ENCODE measurements at places on chromosomes 12 and 14. TPM values are rescaled to one million over a fixed set of nuclear protein-coding genes. Genes with fewer than 3 reads are reported as not detected.
A peak's percentile ranks its signal among the peaks of the same experiment; 100 is the strongest.

KLHDC1 gene
- 35.3 TPM for total RNA-seq

HCAR1 gene
- total RNA-seq = not detected

INSM2 gene
- total RNA-seq = not detected

DNA sequence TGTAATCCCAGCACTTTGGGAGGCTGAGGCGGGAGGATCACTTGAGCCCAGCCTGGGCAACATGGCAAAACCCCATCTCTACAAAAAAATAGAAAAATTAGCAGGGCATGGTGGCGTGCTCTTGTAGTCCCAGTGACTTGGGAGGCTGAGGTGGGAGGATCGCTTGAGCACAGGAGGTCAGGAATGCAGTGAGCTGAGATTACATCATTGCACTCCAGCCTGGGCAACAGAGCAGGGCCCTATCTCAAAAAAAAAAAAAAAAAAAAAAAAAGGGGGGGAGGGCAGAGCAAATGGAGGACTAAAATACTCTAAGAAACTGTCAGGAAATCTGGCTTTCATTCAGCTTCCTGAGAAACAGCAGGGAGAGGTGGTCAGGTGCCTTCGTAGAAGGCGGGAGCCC lies 31.7 kb upstream of the TSPAN9 start:
- DNase-seq = no peak

DNA sequence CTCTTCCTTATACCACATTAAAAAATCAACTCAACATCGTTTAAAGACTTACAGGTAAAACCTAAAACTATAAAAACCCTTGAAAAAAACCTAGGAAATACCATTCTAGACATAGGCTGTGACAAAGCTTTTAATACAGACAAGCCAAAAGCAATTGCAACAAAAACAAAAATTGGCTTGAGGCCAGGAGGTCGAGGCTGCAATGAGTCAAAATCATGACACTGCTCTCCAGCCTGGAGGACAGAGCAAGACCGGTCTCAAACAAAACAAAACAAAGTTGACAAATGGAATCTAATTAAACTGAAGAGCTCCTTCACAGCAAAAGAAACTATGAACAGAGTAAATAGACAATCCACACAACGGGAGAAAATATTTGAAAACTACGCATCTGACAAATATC lies 1057.8 kb downstream of the FSCB start:
- DNase-seq = no peak

PTPRB gene
- total RNA-seq = 36.8 TPM

GRCh38 chr14:24429395-24430142 lies at the start of the genes CBLN3 and KHNYN:
Gene CBLN3 (minus strand): TSS chr14:24429668. CDS start chr14:24429054, 614 bp downstream.
Gene KHNYN (plus strand): TSS chr14:24429954. CDS start chr14:24430731, 777 bp downstream.
- DNase-seq = peak; percentile 94

- DNase-seq = no peak
Observed at GRCh38 chr12:45338272-45338671, 122.4 kb downstream of the ANO6 start.

GRCh38 chr12:67752226-67752732 lies 103.7 kb downstream of the DYRK2 start:
- no peak for DNase-seq

GRCh38 chr12:107263980-107264379 lies 170.6 kb upstream of the CRY1 start:
- no peak for DNase-seq

DNA sequence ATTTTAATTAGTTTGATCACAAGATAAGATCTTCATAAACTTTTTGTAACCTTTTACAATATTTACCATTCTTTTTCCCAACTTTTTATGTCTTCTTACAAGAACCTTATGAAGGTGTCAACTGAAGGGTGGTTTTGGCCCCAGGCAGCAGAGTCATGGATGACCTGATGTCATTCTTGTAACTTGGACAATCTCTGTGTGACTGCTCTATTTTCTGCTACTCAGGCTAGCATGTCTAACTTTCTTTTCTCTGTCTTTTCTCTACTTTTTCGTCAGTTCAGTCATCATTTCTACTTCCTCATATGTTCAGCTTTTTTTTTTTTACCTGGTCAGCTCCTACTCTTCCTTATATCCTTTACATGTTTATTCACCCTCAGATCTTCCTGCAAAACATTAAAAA lies 150.7 kb upstream of the PTPRQ start:
- DNase-seq = no peak

DNA sequence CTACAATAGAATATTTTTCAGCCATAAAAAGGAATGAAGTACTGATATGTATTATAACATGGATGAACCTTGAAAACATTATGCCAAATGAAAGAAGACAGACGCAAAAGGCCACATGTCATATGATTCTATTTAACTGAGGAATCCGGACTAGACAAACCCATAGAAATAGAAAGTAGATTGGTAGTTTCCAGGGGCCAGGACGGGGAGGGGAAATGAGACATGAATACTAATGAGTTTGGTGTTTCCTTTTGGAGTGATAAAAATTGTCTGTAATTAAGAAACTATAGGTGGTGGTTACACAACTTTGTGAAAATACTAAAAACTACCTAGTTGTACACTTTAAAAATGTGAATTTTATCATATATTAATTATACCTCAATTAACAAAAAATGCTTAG lies 247.6 kb downstream of the BCAT1 start:
- no peak for DNase-seq

GRCh38 chr12:120378036-120378435 lies 9.1 kb upstream of the MSI1 start:
- DNase-seq = no peak

NPFF gene
- not detected for total RNA-seq

PTCSC3 gene
- not detected for total RNA-seq

PRICKLE1 gene
- 61.4 TPM for total RNA-seq

- DNase-seq = no peak
Observed at GRCh38 chr12:96514328-96514727, 25.0 kb downstream of the CFAP54 start.

- DNase-seq = no peak
Observed at GRCh38 chr14:46054526-46054925, 597.1 kb downstream of the RPL10L start.

AVPR1A gene
- 23.3 TPM for total RNA-seq

DNA sequence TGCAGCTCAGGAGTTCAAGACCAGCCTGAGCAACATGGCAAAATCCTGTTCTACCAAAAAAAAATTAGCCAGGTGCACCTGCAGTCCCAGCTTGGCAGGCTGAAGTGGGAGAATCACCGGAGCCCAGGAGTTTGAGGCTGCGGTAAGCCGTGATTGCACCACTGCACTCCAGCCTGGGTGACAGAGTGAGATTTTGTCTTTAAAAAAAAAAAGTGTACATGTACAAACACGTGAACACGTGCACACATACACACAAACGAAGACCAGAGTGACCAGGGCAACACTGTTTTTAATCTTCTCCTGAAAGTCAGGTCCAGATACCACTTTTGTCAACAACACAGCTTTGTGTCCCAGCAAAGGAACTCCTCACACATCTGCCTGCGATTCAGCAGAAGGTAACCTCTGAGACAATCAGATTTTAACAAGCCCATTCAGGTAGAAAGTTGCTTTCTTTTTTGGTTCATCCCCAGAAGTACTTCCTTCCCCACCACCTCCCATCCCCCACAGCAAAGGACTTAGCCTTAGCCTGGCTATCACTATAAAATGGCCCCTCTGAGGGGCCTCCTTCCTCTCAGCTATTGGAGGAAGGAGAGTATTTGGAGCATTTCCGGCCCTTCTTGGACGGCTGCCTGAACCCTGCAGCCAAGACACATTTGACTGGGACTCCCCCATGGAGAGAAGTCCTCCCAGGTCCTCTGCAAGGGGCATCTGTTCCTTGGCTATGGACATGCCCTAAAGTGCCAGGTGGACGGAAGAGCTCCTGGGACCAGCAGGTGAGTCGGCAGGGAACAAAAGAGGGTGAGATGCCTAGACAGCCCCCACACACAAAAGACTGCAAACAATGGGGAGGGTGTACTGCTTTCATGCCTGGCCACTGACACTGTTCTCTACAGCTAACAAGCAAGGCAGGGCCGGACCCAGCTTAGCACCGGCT lies 9.8 kb downstream of the CTDSP2 start:
- DNase-seq = peak; percentile 82

DNA sequence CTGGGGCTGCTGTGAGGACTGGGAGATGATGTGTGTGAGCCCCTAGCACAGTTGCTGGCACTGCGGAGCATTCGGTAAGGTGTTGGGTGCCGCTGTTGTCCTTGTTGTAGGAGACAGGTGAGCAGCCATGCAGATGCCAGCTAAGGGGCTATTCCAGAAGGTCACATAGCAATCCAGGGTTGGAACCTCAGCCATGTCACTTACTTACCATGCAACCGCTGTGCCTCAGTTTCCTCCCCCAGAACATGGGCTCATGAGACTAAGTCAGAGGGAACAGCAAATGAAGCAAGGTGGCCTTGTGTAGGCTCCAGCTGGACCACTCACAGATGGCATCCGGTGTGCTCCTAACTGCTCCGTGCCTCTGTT lies 13.2 kb downstream of the DTX1 start:
- DNase-seq = no peak

GRCh38 chr14:101365329-101366158 lies 195.8 kb upstream of the DIO3 start:
- peak; percentile 55 for DNase-seq

GPR162 gene
- total RNA-seq = 0.29 TPM

DNA sequence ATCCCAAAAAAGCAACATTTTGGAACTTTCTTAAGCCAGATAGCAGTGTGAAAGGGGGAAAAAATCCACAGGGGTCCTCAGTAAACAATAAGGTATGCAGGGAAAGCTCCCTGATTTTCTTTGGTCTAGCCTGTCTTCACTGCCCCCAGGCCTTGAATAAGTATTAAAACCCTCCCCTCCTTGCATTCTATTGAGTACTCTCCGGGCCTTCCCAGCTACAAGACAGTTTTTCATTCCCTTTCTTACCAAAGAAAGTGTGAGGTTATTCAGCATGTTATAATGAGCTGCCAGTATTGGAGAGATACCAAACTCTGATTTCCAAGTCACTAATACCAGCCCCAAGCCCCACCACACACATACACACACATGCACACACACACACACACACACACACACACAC lies 59.8 kb upstream of the KIF21A start:
- DNase-seq = no peak

ADCY4 gene
- 107 TPM for total RNA-seq

- DNase-seq = no peak
Observed at GRCh38 chr14:23385642-23386265, 8.9 kb downstream of the CMTM5 start.

- no peak for DNase-seq
Observed at GRCh38 chr12:131751335-131751734, 40.4 kb downstream of the SFSWAP start.

GRCh38 chr12:126784328-126784921 lies 1482.5 kb upstream of the TMEM132C start:
- DNase-seq = no peak

DNA sequence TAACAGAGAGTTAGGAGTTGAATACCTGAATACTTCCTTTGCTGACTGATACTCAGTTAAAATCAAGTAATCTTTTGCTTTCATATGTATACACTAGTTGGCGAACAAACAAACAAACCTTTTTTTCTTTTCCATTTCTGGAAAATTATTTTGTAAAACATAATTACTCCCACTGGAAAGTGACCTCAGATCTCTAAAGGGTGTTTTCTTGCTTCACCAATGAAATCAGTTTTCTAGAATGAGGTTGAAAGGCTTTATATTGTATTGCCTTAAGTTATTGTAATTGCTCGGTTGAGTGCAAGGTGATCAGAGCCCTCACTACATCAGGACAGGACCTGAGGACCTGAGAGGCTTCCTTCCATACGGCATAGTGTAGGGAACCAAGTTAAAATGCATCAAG lies at the start of gene OR4K1:
TSS of gene OR4K1 (plus strand) at position 301 of the 400 bp plus-strand sequence. CDS start 4,750 bp downstream, outside the sequence.
- DNase-seq = no peak

NR1H4 gene
- not detected for total RNA-seq

DNA sequence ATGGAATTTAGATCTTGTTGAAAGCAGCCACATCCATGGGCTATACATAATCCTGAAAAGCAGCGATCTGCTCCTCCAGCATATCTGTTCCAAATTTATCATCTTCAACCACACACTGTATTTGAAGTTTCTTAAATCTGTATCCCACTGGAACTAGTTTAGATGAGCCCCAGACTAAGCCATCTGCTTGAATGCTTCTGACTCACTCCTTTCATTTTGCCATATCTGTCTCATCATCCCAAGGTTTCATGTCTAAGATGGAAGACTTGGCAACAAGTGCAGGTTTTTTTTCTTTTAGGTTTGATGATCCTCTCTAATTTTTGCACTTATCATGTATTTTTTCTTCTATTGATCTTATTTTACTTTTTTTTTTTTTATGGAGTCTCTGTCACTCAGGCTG lies 54.4 kb upstream of the TMEM263 start:
- no peak for DNase-seq

CLEC9A gene
- total RNA-seq = not detected

TBX3 gene
- total RNA-seq = 120 TPM

PIGH gene
- 27.1 TPM for total RNA-seq

- DNase-seq = no peak
Observed at GRCh38 chr14:76531085-76531484, 155.1 kb downstream of the ESRRB start.

DNA sequence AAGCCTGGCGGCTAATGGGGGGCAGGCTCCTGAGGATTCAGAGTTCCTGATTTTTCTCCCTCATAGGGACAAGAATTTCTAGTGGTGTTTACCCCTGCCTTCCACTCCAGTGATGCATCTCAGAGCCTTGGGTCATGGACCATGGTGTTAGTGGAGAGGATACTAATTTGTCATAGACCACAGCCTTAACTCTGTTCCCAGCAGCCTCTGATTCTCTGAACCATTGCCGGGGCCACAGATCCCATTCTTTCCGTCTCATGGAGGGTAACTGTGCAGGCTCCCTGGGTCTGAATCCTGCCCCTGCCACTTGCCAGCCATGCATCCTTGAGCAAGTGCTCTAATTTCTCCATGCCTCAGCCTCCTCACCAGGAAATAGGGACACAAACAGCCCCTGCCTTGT lies 55.1 kb downstream of the RPH3A start:
- no peak for DNase-seq

KRT6B gene
- not detected for total RNA-seq

DNA sequence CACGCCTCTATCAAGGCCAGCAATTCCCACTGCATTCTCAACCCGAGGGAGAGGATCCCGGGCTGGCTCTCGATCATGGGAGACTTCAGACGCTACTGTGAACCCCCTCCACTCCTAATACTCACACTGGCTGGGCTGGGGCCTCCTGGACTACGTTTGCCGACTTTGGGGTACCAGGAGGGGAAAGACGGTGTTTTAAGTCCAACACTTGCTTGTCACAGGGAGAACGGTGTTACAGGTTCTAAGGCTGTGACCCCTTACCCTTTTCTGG lies 463 bp downstream of the NACA start:
- peak; percentile 19 for DNase-seq

DNAJC22 gene
- total RNA-seq = not detected

DNA sequence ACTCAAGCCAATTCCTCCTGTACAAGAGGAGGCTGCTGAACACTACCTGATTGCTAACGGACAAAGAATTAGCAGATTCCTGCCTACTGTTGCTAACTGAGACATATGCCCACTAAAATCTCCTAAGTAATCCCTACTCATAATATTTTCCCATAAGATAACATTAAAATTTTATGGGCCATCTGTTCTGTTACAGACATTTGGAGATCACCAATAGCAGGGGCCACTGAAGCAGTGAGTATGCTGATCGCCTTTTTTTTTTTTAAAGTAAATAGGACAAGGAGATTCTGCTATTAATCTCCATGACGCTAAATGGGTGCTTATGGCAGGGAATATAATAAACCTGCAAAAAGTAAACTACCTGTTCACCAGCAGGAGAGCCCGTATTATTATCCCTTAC lies 292.9 kb downstream of the MED13L start:
- DNase-seq = no peak

- no peak for DNase-seq
Observed at GRCh38 chr12:72304751-72305150, 32.6 kb downstream of the TRHDE start.

Data from uterus (tissue), 4 donors.